Activated CD4-positive, alpha-beta T cell treated with anti-CD3 and anti-CD28 coated beads for 4 hours (primary cell): ENCODE measurements at places on chromosomes 7 and 10.

DNA sequence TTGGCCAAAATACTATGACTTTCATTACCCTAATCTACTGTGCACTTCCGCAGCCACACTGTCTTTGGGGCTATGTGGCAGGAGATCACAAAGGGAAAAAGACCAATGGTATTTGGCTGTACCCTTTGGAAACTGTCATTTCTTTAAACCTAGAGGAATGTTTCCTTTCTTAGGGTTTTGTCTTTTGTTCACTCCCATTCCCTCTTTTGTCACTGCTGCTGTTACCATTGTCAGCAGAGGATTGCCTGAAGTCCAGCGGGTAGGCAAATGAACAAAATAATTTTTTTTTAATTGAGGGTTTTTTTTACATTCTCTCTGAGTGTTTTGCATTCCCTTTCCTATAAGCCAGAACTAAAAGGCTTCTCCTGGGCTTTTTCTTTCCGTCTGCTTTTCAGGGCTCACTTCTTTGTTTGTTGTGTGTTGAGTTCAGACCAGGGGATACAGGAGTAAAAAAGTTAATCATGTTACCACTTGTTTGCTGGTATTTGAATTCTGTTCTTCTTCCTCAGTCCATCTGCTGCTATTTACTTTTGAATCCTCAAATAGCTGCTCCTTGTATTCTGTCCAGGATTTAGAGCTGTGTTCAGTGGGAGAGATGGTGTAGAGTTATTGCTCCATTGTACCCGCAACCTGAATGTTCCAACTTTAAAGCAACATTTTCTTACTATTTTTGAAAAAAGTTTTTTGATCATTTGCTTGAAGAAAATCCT lies 374.6 kb downstream of the SUGCT start:
- DNase-seq, result no peak

DNA sequence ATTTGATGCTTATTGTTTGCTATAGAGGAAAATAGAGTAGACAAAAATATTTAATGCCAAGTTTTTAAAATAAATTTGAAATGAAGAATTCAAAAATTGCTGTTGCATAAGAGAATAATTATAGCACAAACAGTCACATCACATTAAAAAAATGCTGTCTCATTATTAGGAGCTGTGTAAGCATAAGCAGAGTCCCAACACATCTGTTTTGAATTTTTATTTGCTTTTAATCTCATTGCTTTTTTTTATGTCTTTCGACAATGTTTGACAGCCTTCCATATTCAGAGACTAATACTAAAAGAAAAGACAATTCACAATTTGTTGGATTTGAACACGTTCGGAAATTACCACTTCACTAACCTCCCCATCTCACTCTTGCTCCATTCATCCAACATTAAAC lies 143.5 kb downstream of the TFPI2 start:
- DNase-seq, result no peak

GRCh38 chr10:88138319-88138848 lies 275.0 kb downstream of the PTEN start:
- no peak for DNase-seq

DNA sequence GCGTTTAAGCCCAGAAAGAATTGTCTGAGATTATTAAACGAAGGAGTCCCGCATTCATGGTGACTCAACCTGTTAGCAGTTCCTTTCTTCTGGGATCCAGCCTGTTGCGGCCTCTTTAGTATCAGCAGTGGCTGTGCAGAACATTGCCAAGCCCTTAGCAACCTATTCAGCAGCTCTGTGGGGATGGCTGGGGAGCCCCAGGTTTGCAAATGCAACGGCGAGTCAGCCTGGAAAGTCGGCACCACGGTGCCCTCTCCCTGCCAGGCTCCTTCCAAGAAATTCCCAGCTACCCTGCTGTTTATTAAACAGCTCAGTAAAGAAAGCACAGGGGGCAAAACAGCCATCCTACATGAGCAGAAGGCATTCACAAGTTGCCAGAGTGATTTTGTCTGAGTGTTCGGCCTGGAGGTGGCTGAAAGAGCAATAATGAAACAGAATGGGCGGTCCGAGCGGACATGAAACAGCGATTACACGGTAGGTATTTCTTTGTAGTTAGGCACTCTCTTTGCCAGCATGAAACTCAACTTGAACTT lies 198.3 kb downstream of the BAMBI start:
- DNase-seq, result no peak

DNA sequence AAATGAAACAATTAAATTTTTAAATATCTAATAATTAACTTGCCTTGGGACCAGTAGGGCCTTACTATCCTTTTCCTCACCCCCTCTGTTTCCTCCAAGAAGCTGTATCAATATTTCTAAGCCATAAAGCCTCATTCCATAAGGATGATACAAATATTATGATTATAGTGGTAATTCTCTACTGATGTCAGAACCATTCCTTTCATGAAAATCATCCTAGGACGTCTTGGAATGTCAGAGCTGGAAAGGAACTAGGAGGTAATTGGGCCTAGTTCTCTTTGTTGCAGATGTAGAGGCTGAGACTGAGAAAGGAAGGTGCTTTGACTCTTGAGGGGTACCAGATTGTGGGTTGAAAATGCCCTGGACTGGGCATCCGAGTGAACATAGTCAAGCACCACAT lies 766.7 kb upstream of the GHITM start:
- DNase-seq, result no peak

DNA sequence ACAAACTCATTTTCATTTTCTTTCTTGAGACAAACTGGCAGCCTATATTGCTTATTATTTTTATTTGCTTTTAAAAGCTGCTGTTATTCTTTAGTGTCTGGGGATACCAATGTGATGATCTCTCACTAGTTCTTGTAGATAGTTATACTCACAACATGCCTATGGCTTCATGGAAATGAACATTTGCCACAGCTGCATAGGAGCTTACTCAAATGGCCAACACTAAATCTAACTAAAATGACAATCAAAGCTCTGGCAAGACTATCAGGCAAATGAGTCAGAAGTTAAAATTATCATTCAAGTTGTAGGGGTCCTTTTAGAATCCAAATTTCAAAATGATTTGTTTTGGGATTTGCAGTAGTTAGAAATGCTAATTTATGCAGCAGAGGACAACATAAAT lies 225.9 kb downstream of the ANK3 start:
- no peak for DNase-seq

- DNase-seq, result no peak
These were observed 274.7 kb downstream of the GFRA1 start for GRCh38 chr10:115998301-115998700.

DNA sequence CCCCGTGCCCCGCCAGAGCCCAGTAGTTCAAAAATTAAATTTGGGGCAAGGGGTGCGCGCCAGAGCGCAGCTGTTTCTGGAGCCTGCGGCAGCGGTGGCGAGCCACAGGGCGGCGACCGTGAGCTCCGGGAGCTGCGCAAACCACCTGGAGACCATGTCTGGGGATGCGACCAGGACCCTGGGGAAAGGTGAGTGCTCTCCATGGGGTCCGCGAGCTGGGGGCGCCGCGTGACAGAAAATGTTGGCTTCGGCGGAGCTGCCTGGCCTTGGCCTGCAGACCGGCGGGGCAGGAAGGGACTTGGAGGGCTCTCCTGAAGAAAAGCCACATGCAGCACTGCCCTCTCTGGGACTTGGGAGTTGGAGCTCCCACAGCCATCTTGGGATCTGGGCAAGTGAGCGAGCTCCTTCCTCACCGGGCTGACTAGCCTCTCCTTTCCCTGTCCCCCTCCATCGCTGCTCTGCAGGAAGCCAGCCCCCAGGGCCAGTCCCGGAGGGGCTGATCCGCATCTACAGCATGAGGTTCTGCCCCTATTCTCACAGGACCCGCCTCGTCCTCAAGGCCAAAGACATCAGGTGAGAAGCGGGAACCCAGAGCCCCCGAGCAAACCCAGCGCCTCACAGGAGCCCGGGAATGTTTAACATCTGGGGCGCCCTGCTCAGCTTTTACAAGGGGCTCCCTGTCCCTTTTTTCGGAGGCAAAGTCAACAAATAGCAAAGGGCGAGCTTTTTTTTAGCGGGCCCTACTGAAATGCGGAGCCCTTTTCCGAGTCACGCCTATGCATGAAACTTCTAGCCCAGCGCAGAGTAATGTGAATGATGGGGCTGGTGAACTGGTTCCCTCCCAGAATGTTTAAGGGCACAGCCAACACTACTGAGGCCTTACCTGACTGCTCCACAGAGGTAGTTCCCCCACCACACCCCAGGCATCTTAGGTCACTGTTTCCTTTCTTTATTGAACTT lies 6.1 kb downstream of the GSTO2 start:
- DNase-seq, result peak; percentile 54

DNA sequence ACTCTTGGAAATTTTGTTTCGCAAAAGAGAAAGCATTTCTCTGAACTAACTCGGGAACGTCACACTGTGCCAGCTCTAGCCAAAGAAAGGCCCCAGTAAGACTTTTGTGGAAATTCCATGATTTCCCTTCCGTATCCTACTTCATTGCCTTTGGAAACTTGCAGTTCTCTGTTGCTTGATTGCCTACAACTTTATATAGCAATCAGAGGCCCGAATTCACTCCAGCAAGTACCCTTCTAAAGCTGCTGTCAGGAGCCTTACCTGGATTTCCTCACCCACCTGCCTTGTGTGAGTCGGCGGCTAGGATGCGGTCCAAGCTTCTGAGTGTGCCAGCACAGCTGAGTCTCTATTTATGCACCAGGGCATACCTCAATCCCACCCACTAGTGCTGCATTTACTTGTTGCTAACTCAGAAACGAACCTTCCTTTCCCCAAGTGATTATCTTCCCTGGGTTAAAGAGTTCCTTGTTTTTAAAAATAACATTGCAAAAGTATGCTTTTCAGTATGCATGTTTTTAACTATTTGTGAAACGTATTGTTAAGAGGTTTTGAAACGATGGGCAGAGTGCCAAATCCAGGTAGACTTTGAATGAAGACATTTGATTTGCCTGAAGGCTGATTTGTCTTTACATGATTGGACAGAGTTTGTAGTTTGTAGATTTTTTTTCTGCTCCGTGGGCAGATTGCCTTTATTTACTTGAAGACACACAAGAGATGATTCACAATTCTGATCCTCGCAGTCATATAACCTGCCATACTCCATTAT lies at the start of gene AGR2:
Gene AGR2 (minus strand): TSS at position 326 of the 766 bp plus-strand sequence. CDS start 3,203 bp downstream, outside the sequence.
- no peak for DNase-seq

DNA sequence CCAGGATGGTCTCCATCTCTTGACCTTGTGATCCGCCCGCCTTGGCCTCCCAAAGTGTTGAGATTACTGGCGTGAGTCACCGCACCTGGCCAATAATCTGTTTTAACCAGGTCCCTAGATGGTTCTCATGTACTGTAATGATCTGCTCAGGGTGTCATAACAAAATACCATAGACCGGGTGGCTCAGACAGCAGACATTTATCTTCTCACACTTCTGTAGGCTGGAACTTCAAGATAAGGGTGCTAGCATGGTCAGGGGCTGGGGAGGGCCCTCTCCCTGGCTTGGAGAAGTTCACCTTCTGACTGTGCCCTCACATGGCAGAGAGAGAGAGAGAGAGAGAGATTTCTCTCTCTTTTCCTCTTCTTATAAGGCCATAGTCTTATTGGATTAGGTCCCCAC lies 279.4 kb upstream of the LYZL1 start:
- no peak for DNase-seq

- DNase-seq, result no peak
These were observed 21.4 kb downstream of the LRRC17 start for GRCh38 chr7:102934239-102934638.

DNA sequence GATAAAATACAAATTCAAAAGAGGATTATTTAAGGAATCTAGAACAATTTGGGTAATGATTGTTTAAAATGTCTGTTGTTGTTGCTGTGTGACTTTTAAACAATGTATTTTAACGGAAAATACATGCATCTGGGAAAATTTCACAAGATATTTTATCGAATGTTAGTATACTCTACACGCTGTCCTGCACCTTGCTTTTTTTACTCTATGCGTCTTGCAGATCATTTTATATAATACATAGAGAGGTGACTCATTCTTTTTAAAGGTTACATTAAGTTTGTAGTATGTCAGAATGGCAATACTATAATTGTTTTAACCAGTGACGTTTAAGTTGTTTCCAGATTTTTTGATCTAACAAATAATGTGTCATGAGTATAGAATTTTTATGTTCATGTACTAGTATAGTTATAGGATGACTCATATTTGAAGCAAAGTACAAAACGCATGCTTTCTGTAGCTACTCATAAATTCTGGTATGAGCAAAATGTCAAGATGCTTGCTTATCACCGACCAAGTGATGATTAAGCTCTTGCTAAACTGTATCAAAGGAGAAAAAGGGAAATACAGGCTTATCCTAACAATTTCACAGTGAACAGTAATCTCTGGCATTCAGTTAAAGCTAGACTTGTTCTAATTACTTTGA lies 4.9 kb downstream of the DKK1 start:
- no peak for DNase-seq

DNA sequence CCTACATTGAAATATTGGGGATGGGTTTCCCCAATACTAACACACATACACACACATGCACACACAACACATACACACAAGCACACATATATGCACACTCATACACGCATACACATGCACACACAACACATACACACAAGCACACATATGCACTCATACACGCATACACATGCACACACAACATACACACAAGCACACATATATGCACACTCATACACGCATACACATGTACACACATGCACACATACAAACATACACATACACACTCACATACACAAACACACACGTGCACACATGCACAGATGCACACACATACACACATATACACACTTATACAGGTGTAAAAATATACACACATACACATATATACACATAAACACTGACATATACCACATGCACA lies 127.4 kb upstream of the C7orf33 start:
- no peak for DNase-seq

GRCh38 chr7:111089822-111090426 lies 1.0 kb upstream of the LRRN3 start:
- no peak for DNase-seq

GRCh38 chr7:45068236-45069023 lies 20.3 kb downstream of the NACAD start:
- DNase-seq, result no peak

- DNase-seq, result no peak
These were observed 3.9 kb downstream of the LRMDA start for GRCh38 chr10:75435291-75435690.

GRCh38 chr10:117987244-117987909 lies 59.4 kb downstream of the RAB11FIP2 start:
- no peak for DNase-seq

DNA sequence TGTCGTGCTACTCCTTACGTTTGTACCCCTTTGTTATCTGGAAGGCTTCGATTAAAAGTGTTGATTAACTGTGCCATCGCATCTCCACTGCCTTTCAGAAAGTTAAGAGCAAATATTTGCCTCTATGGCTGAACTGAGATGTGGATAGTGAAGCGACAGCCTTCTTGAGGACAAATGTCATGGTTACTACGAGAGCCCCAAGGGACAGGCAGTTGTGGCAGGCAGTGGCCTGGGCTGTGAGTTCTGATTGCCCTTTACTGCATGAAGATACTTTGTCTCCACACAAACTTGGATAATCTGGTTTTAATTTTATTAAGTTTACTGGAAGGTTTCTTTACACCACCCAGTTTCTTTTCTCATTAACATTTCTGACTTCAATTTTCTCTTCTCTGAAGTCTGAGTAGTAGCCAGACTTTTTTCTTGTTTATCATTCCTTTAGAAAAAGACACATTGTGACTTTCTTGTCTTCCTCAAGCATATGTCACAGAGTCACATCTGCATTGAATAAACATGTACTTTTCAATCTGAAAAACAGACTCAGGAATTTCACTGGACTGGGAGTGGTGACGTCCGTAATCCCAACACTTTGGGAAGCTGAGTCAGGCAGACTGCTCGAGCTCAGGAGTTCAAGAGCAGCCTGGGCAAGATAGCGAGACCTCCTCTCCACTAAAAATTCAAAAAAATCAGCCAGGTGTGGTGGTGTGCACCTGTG lies 1.5 kb downstream of the TAS2R41 start:
- DNase-seq, result no peak

GRCh38 chr10:89151857-89152256 lies 55.3 kb downstream of the CH25H start:
- DNase-seq, result no peak
